Activated T-cell treated with anti-CD3 and anti-CD28 coated beads, Interleukin-2, amount 50 U/mL, for 1 hour (primary cell): ENCODE measurements at places on chromosomes 4 and X.

- DNase-seq, result no peak
Measured at GRCh38 chr4:112153211-112153791, 8.0 kb downstream of the FAM241A start.

DNA sequence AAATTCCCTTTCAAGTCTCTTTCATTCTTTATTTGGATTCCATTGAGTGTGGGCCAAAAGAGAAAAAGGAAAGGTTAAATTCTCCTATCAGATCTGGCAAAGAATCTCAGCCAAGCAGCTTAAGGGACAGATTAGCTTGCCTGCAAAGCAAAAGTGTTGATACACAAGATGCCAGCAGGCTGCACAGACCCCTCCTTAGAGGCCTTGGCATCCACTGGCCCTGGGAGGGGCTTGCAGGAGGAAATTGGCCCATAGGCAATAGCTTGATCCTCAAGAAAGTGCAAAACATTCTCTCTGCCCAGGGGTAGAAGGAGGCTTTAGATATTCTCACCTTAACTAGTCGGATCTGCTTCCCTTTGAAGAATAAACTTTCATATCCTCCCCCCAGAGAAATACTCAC, 300.4 kb upstream of the CPEB2 start:
- DNase-seq, result no peak

- no peak for DNase-seq
Measured at GRCh38 chrX:85988353-85988752, 59.0 kb downstream of the CHM start.

- no peak for DNase-seq
Measured at GRCh38 chrX:155009994-155010472, 12.5 kb downstream of the F8 start.

DNA sequence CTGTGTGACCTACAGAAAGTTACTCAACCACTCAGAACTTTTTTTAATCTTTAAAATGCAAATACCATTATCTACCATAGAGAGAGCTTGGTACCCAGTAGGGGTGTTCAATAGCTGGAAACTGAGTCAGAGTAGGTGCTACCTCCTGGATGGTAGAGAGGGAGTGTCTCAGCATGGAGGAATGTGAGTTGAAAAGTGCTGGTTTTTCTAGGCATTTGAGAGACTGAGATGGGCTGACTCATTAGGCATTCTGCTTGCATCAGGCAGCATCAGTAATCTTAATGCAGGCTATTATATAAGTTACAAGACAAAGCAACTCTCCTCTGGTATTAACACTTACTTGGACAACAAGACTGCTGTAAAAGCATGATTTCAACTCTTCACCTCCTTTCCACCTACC, 70.9 kb upstream of the ARHGEF9 start:
- no peak for DNase-seq

- DNase-seq, result no peak
Measured at GRCh38 chr4:17817027-17817426, 6.2 kb downstream of the NCAPG start.

- DNase-seq, result no peak
Measured at GRCh38 chr4:169033660-169034059, 23.6 kb upstream of the CBR4 start.

DNA sequence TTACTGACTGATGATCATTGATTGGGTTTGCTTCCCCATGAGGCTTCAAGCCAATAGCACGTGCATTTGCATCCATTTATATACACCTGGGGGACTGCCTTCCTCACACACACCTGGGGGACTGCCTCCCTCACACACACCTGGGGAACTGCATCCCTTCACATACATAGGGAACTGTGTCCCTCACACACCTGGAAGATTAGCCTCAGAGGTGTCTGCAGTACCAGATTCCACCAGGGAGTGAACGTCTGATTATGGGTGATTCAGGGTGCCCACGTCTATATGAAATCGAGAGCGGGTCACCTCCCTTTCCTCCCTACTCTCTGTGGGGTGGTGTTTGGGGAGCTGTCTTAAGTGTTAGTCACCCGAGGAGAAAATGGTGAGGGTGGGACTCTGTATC, 16.9 kb downstream of the CD99 start:
- no peak for DNase-seq

DNA sequence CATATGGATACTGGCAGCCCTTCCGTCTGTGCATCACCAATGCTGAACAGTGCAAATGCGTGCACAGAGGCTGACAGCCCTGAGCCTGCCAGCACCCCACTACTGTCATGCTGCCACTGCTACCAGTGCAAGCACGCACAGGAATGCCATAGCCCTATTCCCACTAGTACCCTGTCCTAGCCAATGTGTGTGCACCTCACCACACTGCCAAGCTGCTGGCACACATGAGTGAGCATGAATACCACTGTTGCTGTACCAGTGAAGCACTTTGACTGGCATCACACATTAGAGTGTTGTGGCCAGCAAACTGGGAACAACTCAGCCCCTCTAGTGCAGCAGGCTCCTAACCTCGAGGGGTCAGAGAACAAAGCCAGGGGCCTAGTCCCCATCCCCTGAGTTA, 102.9 kb upstream of the PCDH10 start:
- DNase-seq, result no peak

GRCh38 chr4:42197341-42197740, 44.9 kb upstream of the BEND4 start:
- no peak for DNase-seq

- DNase-seq, result no peak
Measured at GRCh38 chrX:63281465-63281864, 69.7 kb downstream of the SPIN4 start.

DNA sequence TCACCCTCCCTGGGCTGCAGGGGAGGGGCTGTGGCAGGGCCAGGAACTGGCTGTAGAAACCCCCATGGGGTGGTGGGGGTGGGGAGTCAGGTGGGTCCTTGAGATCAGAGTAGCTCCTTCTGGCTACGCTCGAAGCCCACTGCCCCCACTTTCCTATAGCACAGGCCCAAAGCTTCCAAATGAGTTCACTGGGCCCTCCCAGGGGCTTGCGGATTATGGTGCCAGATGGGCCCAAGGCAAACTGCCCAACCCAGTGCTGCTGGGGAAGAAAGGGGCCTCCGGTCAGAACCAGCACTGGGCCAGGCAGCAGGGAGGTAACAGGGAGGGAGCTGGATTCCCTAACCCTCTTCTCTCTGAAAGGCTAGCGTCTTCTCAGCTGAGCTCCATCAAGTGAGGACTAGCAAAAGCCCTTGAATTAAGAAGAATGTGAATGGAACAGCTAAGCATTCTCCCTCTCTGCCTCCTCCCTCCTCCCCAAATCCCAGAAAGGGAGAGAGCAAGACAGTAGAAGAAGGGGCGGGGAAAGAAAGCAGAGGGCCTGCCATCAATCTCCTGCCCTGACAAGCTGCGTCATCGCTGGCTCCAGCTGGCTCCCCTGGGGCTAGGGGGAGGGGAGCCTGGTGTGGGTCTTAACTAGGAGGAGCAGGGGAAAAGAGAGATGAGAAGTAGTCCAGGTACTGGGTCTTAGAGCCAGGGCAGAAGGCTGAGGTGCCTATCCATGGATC, 34.7 kb downstream of the FRMPD3 start:
- DNase-seq, result no peak

DNA sequence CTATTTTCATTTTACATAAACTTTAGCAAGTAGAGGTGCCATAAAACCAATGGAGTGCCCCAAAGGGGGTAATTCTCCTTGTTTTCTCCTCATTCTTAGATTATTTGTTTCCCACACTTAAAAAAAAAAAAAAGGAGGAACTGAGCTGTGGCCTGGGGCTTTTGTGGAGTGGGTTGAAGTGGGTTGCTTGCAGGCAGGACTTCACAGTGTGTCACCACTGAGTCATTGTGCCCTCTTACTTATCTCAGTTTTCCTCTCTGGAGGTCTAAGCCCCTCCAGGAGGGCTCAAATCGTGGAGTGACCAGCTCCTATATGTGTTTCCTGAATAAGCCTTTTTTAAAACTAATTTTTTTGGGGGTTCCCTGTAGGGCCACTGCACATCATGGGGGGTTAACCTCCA, 69.0 kb downstream of the SLC16A2 start:
- DNase-seq, result no peak

DNA sequence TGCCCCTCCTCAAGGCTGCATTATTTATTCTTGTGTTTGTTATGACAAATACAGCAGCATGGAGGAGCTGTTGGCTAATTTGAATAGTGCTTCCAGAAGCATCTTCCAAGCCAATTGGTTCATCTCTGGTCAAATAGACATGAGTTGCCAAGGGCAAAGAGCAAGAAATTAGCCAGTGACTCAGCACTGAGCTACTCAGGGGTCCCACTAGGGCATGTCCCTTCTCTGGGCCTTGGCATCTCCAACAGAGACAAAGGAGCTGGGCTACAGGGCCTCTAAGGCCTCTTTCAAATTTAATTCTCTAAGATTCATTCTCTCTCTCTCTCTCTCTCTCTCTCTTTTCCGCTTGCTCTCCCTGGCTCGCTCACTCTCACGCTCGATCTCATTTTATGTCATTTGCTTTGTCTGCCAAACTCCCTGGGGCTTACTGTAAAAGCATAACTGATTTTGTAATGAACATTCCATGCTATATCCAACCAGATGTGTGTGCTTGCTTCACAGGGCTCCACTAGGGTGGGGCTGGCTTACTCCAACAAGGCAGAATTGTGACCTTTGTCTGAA, 86.7 kb upstream of the MAGEA4 start:
- DNase-seq, result no peak

- DNase-seq, result peak; percentile 44
Measured at GRCh38 chrX:136209016-136209738, 42.0 kb downstream of the MAP7D3 start.

DNA sequence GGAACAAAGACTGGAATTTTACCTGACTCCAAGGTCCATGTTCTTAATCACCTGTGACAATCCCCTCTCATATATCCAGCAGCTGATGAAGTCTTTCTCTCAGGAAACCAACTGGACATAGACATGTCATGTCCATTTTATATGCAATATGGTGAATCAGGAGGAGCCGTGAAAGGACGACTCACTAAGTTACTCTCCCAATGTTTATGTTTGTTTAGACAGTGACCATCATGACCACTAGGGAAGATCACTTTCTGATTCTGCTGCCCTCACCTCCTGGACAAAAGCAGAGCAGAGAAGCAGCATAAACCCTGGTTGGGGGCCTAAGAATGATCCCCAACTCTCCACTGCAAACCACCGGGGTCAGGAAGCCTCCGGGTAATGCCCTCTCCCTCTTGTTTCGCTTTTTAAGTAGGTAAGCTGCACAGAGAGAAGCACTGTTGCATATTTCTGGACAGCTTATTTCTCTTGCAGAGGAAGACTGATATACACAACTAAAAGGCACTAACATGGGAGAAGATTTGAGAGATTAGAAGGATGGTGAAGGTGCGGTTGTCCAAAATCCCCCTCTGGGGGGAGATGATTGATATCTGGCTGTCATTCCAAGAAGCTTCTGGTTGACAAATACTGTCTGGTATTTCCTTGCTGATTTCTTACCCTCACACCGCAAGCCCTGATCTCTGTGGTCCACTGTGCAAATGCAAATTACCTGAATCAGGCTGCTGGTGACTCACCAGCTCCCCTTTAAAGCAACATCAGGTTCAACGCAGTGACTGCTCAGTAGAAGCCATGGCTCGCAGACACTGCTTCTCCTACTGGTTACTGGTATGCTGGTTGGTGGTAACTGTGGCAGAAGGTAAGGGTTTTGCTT, at the start of gene ODAPH:
Gene ODAPH (plus strand): TSS at position 773 of the 871 bp plus-strand sequence. CDS start 17 bp downstream, at position 790.
- DNase-seq, result no peak

DNA sequence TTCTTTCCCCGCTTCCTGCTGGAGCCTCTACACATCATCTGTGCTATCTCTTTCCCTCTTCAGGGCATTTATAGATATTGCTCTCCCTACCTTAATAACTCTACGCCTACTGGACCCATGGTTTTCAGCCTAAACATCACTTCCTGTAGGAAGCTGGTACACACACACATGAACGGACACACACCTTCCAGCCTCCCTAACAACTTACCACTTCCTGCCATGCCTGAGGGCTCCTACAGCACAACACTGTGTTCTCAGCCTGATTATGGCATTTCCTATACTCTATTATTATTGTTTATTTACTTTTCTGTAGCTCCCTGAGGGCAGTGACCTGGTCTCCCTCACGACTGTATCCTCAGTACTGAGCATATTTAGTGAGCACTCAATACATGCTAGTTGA, 163.6 kb upstream of the MAP3K15 start:
- no peak for DNase-seq

- DNase-seq, result no peak
Measured at GRCh38 chr4:101224358-101225218, 122.7 kb downstream of the PPP3CA start.

DNA sequence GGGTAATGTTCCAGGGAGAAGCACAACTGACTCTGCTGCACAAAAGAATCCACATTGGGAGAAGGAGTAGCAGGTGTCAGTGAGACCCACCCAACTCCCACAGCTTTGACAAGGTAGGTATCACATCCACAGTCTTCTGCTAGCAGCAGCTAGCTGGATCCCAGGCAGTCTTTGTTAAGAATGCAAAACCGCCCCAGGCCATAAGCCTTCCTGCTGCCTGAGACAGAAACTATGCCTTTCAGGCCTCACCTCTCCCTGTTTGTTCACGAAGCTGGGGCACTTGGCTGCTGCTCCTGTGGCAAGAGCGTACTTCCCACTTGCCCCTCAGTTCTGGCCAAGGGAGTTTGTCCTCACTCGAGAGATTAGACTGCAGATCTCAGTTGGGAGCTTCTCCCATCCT, 21.4 kb downstream of the RRAGB start:
- DNase-seq, result no peak

GRCh38 chr4:85081196-85081595, 114.7 kb upstream of the WDFY3 start:
- DNase-seq, result no peak

- DNase-seq, result no peak
Measured at GRCh38 chrX:153970357-153971123, 1.1 kb downstream of the HCFC1 start.

DNA sequence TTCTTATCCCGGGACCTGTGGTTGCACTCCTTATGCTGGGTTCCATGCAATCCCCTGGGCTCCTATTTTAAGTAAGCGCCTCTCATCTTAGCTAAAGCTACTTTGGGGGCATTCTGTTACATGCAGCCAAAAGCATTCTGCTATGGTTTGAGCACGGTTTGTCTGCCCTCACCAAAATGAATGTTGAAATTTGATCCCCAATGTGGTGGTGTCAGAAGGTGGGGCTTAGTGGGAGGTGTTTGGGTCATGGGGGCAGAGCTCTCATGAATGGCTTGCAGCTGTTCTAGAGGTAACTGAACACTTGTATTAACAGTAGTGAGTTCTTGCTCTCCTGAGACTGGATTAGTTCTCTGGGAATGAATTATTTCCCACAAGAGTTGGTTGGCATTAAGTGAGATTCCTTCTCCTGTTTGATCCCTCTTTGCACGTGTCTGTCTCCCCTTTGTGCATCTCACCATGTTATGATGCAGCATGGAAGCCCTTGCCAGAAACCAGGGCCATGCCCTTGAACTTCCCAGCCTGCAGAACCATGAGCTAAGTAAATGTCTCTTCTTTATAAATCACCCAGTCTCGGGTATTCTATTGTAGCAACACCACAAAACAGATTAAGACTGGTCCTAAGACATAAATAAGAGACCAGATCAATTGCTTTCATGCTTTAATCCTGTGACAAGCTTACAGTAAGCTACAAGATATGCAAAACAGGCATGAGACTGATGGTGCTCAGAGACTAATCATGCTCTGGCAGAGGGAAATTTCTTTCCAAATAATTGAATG, 141.8 kb downstream of the TSPAN5 start:
- no peak for DNase-seq
